ENCODE measurements at places on chromosomes 4 and X.

GRCh38 chrX:65610481-65610880 is 57.0 kb upstream of the MSN start:
- no peak for DNase-seq

GRCh38 chr4:78602334-78602733 is 50.8 kb downstream of the ANXA3 start:
- no peak for DNase-seq

DNA sequence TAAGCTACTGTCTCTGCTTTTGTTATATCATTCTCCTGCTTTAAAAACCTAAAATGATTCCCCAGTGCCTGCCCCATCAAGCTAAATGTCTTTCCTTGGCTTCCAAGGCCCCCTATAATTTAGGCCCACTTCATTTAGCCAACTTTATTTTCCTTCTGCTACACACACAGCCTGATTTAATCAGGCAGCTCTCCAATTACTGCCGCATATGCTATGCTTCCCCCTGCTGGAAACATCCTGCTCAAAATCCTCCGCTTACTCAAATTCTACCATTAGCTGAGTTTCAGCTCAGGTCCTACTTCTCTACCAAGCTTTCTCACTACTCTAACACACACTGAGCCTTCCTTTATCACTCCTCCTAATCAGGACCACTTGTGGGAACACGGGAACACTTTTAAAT is 17.0 kb downstream of the LAMP2 start:
- no peak for DNase-seq

GRCh38 chr4:126427853-126428252 is 1113.1 kb downstream of the FAT4 start:
- no peak for DNase-seq

DNA sequence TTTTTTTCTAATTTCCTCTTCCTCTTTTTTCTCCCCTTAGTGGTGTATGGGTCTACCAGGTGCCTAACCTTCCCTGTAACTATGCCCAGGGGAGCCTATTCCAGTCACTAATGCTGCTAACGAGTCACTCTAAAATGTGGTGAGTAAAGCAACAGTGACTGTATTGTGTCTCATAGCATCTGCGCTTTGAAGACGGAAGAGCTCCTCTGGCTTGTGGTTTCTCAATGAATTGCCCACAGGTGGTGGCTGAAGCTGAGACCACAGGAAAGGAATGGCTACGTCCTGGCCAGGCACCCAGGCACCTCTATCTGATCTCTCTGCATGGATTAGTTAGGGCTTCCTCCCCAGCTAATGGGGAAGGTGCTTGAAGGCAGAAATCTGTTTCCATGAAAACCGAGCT is 763.5 kb upstream of the FRG1 start:
- DNase-seq: peak; percentile 90

- no peak for DNase-seq
Measured at GRCh38 chr4:41358647-41359421, 102.1 kb downstream of the UCHL1 start.

DNA sequence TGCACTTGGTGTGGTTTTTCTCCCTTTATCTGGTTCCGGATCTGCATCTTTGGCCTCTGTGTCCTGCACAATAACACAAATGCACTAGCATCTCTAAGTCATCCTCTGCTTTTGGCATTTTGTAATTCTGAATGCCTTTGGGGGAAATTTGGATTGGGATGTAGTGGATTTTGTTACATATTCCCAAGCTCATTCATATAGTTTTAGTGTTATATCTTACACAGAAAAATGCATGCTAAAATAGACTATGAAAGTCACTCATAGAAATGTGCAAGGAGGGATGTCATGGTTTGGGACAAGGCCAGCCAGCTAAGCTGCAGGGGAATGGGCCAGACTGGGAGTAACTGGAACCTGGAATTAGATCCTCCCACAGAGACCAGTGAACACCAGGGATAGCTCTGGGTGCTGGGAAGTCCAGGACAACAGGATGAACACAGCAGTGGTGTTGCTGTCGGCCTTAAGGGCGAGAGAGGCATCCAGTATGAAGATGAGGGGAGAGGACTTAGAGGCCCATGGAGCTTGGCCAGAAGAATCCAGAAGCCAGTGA is 20.1 kb downstream of the ENPP6 start:
- DNase-seq: no peak

DNA sequence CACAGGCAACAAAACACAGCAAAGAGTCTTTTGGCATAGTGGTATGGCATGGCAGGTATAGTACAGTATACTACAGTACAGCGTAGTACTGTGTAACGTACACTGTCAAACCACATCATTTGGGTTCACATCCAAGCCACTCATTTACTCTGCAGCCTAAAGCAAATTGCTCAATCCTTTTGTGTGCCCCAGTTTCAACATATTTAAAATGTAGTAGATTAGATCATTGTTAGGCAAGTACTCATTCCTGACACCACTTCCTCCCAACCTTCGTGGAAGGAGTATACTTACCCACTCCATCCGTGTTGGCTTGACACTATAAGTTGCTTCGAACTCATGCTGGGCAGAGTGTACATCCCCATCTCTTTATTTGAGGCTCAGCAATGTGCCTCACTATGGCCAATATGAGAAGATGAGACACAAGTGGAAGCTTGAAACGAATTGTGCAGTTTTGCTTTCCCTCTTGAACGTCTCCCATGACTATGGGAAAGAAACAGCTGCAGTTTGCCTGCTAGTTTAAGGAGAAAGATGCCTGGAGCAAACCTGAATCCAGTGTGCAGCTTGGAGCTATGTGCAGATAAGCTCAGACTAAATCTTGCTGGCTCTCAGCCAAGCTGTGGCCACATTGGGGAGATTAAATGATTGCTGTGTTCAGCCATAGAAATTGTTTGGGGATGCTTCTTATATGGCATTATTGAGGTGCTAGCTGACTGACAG is 85.7 kb upstream of the TBL1X start:
- peak; percentile 29 for DNase-seq

DNA sequence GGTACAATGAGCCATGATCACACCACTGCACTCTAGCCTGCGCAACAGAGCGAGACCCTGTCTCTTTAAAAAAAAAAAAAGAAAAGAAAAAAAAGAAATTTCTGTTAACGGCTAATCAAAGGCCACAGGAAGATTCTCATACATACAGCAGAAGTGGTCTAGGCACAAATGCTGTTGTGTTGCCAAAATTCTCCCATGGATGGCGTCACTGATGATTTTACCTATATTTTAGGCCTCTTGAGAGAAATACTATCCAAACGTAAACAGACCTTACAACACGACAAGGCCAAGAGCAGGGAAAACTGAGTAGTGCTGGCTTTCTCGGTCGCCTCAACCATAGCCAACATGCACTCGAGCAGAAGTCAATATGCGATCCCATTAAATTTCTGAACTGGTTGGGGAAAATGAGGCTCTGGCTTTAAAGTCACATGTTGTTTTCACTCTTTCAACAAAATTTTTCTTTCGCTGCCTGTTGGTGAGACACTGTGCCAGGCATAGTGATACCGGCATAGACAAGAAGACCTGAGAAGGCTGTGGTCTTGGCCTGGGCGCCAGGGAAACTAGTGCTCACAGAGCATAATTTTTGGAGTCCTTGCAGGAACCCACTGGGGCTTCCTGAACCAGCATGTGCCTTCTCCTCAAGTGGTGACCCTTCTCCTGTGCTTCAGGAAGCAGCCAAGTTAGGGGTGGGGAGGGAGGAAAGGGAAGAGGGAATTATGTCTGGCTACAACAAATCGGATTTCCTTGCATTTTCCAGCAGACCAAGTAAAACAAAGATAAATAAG is 20.6 kb downstream of the SH3KBP1 start:
- no peak for DNase-seq

GRCh38 chr4:53805291-53805690 is 214.0 kb upstream of the LNX1 start:
- no peak for DNase-seq

DNA sequence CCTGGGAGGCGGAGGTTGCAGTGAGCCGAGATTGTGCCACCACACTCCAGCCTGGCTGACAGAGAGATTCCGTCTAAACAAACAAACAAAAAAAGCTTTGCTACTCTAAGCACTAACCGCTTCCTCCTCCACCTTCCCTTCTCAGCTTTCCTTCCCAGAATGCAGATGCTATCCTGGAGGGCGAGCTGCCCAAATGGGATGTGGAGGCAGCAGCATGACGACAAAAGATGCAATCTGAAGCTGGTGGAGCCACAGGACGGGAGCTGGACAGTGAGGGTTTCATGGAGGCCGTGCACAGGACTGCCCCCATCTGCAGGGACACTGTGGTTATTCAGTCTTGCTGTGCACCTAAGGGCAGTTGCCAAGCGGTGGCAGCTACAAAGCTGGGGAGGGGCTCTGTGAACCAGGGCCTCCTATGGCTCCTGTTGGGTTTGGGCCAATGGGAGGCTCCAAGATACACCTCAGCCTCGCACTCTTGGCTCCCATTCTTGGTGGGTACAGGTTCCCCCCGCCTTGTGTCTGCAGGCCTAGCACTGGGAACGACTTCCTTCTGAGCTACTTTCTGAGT is 47.4 kb downstream of the WDR1 start:
- DNase-seq: no peak

GRCh38 chr4:24845132-24845531 is 49.8 kb downstream of the SOD3 start:
- DNase-seq: no peak

DNA sequence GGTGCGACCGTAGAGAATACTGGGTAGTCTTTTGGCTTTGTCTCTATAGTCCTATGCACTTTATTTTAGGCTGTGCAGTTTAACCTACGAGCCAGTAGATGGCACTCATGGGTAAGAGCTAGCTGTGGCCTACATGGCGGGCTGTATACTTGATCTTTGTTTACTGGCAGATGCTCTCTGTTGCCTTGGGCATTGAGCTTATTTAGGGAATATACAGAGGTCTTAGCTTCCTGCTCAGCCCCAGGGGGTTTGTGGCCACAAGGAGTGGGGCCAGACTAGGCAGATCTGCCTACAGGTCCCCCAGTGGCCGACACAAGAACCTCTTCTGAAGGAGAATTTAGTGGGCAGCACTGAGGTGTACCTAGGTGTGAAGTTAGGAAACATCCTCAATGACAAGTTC is 227.6 kb upstream of the HDX start:
- peak; percentile 5 for DNase-seq

DNA sequence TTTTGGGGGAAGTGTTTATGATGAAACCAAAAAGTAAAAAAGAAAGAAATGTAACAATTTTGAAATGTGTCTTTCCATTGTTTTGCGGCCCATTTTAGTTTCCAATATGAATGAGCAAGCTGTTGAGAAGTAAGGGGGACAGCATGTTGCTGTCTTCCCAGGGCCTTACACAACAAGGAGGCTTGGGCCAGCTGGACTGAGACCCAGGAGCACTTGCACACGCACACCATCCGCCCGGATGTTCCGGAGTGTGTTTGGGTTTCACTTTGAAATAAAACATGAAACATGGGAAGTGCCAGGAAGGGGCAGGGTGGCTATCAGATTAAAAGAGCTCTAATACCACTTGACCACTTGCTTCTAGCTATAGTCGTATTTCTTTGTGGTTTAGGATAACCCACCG is 144.4 kb downstream of the NHS start:
- no peak for DNase-seq

DNA sequence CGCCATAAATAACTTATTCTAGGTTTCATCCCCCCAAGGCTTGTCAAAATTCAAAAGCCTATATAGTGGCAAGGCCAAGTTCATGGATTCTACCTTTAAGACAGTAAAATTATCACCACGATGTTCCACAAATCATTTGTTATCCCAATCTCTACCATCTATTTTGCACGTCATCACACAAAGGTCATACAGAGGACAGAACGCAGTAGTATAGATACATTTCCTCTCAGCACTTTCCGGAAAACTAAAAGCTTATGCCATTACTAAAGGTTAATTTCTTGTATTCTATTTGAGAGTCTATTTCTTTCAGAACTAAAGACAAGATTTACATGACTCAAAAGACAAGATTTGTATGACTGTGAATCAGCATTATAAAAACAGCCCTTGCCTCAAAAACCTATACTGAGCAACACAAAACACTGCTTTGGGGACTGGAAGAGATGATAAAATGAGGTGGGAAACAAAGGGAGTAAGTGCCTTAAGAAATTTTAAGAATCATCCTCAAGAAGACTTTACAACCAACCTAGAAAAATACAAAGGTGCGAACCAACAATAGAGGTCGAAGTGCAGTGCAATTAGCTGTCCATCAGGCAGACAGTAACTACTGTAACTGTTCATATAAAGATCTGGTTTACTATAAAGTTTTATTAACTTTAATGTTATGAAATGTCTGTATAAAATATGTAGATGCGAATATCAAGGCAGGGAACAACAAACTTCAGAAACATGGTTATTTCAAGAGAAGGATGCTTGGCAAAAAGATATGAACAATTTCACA is 7.6 kb downstream of the UBE2D3 start:
- DNase-seq: no peak

DNA sequence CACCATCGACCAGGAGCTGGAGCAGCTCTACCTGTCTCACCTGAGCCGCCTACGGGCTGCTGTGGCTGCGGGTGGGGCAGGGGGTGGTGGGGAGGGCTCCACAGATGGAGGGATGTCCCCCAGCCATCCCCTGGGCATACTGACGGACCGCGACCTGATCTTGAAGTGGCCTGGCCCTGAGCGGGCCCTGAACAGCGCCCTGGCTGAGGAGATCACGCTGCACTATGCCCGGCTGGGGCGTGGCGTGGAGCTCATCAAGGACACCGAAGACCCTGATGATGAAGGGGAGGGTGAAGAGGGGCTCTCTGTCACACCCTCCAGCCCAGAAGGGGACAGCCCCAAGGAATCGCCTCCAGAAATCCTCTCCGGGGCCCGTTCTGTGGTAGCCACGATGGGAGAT is 16.5 kb downstream of the PPP1R3F start:
- DNase-seq: no peak

GRCh38 chrX:85052636-85053343 is 49.1 kb downstream of the APOOL start:
- peak; percentile 56 for DNase-seq

GRCh38 chrX:28802625-28803024 is 215.4 kb downstream of the IL1RAPL1 start:
- no peak for DNase-seq

- DNase-seq: no peak
Measured at GRCh38 chrX:27860337-27860736, 52.5 kb downstream of the MAGEB10 start.

DNA sequence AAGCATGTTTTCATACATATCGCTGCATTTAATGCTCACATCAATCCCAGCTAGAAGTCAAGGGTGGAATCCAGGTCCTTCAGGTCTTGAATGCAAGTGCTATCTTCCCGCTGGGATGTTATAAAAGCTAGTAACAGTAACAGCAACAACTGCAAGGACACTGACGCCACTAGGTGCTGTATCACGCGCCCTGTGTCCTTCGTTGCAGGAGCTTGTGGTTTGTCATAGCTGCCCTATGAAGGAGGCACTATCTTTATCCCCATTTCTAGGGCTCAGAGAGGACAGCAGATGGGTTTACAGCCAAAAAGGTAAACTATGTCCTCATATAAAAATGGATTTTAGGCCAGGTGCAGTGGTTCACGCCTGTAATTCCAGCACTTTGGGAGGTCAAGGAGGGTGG is 202.9 kb downstream of the NSUN7 start:
- no peak for DNase-seq

GRCh38 chr4:86099348-86099747 is 260.5 kb downstream of the MAPK10 start:
- DNase-seq: no peak

- DNase-seq: peak; percentile 84
Measured at GRCh38 chr4:15001248-15001868, 923 bp upstream of the CPEB2 start.

GRCh38 chrX:137033774-137034507 is at the start of gene GPR101:
Gene GPR101 (minus strand): TSS chrX:137033995. CDS start chrX:137031674, 2,321 bp downstream.
- no peak for DNase-seq
